ENCODE measurements at places on chromosomes 2 and 18. TPM values are rescaled to one million over a fixed set of nuclear protein-coding genes. Genes with fewer than 3 reads are reported as not detected.

- peak; percentile 49 for DNase-seq
Observed at GRCh38 chr18:57909620-57910019, 106.5 kb upstream of the ATP8B1 start.

- no peak for DNase-seq
Observed at GRCh38 chr2:85611217-85611704, 605 bp downstream of the C2orf68 start.

GRCh38 chr2:48939232-48939631 lies 183.7 kb upstream of the LHCGR start:
- DNase-seq: no peak

- no peak for DNase-seq
Observed at GRCh38 chr18:8627107-8627472, 17.9 kb downstream of the RAB12 start.

DNA sequence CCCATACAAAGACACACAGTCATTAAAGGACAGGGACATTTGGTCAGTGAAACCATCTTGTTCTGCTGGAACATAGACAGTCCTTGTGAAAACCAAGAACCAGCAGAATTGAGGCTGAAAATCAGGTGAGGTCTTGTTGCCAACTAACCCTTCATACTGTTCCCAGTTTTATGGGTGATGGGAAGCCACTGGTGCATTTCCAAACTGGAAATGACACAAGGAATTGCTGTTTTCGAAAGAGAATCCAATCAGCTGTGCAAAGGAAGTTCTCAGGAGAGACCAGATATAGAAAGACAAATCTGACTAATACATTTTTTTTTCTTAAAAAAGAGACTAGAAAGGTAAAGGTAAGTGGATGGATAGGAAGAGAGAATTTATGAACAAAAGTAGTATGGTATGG lies 948.2 kb downstream of the TSN start:
- DNase-seq: no peak

SULT1C2 gene
- not detected for total RNA-seq
